ENCODE measurements at places on chromosomes 4 and X.

GRCh38 chrX:53481093-53481492 is 46.9 kb upstream of the HSD17B10 start:
- no peak for DNase-seq

- no peak for DNase-seq
Measured at GRCh38 chrX:9670136-9670814, 95.4 kb downstream of the GPR143 start.

DNA sequence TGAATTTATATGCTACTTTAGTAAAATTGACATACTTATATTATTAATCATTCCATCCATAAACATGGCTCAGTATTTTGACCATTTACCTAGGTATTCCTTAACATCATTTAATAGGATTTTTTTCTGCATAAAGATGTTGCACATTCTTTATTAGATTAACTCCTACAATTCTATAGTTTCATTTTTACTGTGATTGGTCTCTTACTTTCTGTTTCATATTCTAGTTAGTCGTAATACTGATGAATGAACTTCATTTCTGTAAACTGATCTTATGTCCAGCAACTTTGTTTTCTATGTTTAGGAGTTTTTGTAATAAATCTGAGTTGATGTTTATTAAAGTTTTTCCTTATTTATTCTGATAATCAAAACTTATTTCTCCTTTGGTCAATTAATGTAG is 278.2 kb upstream of the CXXC4 start:
- no peak for DNase-seq

- DNase-seq, result no peak
Measured at GRCh38 chr4:173990126-173990868, 293.2 kb downstream of the FBXO8 start.

DNA sequence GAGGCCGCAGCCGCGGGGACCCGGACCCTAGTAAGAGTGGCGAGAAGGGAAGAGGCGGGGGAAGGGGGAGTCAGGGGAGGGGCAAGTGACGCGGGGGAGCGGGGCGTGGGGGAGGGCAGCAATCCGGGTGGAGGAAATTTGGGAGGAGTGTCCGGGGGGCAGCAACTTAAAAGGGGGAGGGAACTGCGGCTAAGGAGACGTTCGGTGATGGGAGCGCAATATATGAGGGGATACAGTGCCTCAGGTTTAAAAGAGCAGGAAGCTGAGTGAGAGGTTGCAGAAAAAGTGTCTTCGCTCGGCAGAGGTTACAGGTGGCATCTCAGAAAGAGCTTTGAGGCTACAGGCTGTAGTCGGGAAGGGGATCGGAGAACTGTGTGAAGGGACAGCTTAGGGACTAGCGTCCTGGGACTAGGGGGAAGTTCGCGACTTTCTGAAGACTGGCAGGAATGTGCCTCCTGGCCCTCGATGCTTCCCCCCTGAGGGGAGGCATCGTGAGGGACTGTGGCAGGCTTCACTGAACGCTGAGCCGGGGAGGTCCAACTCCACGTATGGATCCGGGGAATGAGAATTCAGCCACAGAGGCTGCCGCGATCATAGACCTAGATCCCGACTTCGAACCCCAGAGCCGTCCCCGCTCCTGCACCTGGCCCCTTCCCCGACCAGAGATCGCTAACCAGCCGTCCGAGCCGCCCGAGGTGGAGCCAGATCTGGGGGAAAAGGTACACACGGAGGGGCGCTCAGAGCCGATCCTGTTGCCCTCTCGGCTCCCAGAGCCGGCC is 519 bp downstream of the FOXO4 start:
- no peak for DNase-seq

- no peak for DNase-seq
Measured at GRCh38 chrX:138504273-138504672, 207.2 kb downstream of the FGF13 start.

DNA sequence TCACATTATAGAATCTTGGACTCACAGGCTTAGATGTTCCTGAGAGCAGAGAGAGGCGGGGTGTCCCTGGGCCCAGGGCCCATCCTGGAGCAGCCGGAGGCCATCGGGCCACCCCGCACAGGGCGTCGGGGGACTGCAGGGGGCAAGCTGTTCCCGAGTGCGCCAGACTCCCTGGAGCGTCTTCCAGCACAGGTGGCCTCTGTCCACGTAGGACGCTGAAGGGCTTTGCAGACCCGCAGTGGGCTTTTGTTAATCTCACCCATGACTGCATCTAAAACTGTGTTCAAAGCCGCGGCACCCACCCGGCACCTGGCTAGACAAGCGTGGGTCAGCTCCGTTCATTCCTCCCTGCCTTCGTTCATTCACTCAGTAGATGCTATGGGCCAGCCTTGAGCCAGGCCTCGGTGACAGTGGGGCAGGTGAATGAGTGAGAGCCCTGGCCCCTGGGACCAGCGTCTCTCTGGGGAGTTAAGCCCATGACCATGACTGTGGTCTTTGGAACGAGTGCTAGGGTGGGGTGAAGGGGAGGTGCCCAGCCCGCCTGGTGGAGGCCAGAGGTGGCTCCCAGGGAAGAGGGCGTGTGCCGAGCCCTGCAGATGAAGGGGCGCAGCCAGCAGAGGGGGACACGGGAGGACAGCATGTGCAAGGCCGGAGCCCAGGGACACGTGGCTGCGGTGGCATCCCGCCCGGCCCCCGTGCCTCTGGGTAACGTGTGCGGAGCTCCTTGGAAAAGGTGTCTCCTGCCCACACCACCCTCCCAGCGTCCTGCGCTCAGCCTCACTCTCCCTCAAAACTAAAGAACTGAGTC is 98.3 kb downstream of the HMX1 start:
- DNase-seq, result no peak

DNA sequence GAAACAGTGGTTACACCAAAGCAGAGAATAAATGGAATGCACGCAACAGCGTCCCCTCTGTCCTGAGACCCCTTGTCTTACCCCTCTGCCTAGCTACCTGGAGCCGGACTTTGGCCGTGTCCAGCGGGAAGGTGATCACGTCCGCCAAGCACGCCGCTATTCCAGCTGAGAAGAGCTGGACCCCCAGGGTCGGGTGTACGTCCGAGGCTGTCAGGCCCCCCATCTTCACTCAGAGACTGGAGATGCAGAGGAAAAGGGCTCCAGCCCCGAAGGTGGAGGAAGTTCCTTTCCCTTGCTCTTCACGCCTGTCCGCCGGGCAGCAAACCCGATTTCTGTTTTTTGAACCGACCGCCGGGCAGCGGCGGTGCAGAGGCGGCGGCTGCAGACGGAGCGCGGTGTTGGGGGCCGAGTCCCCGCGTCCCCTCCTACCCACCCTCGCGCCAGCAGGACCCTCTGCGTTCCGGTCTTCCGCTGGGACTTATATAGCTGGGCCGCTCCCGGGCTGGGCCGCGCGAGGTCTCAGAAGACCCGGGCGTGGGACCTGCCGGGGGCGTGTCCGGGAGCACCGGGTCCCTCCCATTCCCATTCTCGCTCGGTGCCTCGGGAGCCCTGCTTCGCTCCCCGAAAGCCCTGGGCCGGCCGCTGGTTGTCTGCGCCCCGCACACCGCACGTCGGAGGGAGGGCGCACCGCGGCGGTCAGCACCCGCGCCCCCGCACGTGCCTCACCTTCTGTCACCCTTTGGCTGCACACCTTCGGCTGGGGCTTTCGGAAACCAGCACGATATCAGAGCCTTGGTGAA is at the start of gene UCP1:
TSS of gene UCP1 (minus strand) at position 455 of the 800 bp plus-strand sequence. CDS start at position 223, 232 bp downstream.
- DNase-seq, result no peak

- DNase-seq, result no peak
Measured at GRCh38 chr4:147782087-147782781, 50.3 kb downstream of the ARHGAP10 start.

DNA sequence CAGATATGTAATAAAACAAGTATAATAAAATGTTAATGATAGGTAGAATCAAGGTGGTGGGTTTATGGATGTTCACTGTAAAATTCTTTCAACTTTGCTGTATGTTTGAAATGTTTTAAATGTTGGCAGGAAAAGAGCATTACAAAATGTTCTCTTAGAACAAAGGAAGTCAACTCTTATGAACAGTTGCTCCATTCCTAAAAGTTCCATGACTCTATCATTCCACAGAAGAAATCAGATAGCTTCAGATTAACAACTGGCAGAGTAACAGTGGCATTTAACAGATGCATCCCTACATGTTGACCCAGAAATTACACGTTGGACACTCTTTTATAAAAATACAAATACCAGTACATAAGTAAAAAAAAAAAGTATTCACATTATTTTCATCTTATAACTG is 2023.7 kb downstream of the ARAP2 start:
- DNase-seq, result no peak

DNA sequence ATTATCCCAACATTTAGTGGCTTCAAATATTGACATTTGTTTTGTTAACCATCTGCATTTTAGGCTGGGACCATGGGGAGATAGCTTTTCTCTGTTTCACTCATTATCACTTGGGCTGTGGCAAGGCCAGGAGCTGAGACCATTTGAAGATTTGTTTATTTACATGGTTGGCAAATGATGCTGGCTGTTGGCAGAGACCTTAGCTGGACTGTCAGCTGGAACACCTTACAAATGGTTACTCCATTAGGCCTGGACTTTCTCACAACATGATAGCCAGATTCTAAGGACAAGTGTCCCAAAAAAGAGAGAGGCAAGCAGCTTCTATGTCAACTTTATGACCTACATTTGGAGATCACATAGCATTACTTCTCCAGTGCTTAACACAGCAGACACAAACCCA is 130.4 kb downstream of the INPP4B start:
- DNase-seq, result no peak

DNA sequence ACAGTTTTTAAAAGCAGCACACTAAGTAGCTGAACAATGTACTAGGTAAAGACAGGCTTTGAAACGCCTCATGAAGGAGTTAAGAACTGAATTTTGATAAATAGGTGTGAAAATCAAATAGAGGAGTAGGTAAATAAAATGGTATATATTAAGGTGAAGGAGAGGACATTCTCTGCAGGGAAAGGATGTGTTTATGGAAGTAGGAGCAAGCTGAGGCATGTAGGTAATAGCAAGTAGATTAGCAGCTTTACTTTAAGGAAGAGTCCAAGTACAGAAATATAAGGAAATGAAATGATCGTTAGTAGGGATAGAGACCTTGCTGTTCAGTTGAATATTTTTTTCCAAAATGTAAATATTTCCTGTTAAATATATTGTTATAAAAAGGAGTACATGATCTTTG is 12.5 kb downstream of the METAP1 start:
- DNase-seq, result no peak

DNA sequence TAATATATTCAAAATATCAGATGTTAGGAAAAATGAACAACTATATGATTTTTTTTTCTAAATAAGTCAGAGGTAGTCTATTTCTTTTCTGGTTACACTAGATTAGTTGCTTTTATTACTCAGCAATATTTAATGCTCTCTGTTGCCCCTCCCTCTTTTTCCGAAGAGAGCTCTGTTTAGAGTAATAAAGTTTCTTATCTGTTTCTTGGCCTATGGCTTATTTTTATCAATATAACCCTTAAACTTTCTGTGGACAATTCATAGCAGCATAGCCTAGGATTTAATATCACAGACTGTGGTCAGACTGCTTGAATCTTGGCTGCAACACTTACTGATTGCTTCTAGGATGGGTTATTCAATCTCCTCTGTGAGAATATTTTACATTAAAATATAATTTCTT is 2315.4 kb upstream of the AGA start:
- no peak for DNase-seq

DNA sequence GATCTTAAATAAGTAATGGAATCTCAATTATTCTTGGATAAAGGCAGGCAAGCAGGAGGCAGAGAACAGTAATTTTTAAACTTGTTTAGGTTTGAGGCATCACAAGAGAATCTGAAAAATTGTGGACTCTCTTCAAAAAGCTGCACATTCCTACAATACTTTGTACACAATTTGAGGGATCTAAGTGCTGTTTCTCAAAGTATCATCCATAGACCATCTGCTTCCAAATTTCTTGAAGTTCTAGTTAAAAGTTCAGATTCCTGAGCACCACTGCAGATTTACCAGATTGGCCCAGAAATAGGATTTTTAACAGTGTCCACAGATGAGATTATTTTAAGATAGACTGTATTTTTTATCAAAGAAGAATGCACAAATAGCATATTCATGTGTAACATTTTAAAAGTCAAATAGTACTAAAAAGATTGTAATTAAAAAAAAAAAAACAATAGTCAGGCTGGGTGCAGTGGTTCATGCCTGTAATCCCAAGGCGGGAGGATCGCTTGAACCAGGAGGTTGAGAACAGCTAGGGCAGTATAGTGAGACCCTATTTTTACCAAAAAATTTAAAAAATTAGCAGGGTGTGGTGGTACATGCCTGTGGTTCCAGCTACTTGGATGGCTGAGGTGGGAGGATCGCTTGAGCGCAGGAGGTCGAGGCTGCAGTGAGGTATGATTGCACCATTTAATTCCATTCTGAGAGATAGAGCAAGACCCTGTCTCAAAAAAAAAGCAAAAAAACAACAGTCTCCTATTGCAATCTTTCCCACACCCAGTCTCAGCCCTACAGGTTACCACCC is 14.2 kb upstream of the FNIP2 start:
- no peak for DNase-seq

- no peak for DNase-seq
Measured at GRCh38 chr4:184016759-184017668, 111.9 kb downstream of the STOX2 start.

DNA sequence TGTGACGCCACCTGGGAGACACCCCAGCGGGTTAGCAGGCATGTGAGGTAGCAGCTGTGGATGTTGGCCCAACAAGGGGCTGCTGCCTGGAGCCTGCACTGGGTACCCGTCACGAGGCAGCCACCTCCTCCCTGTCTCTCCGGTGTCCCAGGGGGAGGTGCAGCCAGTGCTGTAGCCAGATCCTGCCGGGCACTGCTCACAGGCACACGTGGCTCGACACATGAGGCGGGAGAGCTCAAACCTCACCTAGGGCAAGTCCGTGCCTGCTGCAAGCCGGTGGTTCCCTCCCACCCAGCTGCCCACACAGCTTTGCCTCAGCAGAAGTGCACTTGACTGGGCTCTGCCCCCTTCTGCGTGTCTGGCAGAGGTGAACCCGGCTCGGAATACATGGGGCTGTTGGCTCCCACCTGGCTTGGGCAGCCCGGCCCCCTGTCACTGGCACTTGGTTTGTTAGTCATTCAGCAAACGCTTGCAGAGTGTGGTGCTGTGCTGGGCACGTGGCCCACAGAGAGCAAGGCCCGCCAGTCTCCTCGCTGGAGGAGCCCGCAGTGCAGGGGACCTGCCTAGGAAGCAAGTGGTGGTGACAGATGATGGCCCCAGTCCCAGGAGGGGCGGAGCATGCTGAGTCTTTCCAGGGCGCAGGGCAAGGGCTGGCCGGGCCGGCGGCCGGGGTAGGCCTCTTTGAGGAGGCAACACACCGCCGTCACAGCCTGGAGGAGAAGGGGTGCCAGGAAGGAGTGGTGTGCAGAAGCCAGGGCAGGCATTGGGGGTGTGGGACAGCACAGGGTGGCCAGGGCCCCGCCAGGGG is 10.1 kb upstream of the SH3TC1 start:
- no peak for DNase-seq

GRCh38 chr4:82677327-82677726 is 115.5 kb upstream of the TMEM150C start:
- DNase-seq, result no peak

DNA sequence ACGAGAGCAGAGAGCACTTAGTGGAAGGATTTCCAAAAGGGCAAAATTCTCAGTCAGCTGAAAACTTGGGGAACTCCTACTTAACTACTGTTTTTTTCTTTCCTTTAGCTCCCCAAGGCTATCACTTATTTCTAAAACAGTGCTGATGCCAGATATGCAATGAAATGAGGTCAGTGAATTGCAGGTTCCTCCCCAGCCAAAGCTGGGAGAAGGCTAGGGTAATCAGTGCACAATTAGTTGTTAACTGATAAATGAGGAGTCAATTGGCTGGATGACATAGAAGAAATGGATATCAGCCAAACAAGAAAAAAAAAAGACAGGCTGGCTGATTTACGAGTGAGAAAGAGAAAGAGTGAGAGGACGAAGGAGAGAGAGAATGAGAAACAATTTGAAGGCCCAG is 195.6 kb downstream of the GPC3 start:
- no peak for DNase-seq

GRCh38 chr4:185717377-185717741 is 94.6 kb downstream of the SORBS2 start:
- no peak for DNase-seq

Measured in stimulated activated CD4-positive, alpha-beta T cell treated with anti-CD3 and anti-CD28 coated beads, TNF-alpha, amount 100 ng/mL, for 1 hour (primary cell).